Astrocyte of the cerebellum (primary cell): ENCODE measurements at places on chromosomes 13 and 19.

DNA sequence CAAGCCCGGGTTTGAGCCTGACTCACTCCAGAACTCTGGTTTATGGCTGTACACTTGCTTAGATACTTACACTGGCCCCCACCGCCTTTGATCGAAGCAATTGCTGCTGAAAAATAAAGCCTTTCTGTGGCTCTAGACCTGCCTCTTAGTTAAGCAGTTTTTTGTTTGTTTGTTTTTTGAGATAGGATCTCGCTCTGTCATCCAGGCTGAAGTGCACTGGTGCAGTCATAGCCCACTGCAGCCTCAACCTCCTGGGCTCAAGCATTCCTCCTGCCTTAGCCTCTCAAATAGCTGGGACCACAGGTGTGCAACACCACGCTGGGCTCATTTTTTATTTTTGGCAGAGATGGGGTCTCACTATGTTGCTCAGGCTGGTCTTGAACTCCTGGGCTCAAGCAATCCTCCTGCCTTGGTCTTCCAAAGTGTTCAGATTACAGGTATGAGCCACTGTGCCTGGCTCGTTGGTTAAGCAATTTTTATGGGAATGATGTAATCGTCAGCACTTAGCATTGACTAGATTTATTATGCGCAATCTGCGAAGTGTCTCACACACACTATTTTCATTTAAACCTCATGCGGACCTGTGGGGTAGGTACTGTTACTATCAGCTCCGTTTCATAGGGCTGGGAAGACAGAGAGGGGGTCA, 22.2 kb downstream of the PPP2R1A start:
- DNase-seq = no peak

- DNase-seq = no peak
Observed at GRCh38 chr19:20423381-20424197, 142.0 kb downstream of the ZNF737 start.

GRCh38 chr19:8320564-8321066, 560 bp downstream of the NDUFA7 start:
- DNase-seq = no peak

- no peak for DNase-seq
Observed at GRCh38 chr13:101242720-101243119, 173.6 kb downstream of the NALCN start.

DNA sequence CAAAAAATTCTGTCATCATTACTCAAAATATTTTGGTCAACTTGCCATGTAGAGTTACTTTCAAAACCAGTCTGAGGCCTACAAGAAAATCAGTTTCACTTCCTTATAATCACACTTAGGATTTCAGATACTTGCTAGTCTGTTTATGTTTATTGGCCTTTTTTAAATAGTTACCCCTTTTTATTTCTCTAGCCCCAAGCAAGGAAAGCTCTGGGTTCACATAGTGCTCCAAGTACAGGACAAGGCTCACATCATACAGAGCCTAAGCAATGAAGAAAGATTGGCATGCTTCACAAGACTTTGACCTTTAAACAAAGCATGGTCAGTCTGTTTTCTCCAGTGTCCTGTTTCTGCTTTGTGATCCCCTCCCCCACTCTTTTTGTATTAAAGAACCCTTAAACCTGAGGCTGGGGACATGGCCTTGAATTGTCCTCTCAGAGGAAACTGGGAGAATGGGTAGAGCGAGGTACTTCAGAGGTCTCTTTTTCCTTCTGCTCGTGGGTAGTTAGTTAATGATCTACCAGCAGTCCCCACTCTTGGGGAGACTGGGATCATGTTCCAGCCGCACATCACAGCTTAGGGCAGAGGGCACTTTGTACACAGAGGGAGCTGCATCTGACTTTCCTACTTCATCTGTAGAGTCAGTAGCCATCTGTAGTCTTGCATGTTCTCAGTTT, 30.7 kb downstream of the CEACAM1 start:
- no peak for DNase-seq

- DNase-seq = no peak
Observed at GRCh38 chr19:30111021-30111855, 169.2 kb downstream of the URI1 start.

DNA sequence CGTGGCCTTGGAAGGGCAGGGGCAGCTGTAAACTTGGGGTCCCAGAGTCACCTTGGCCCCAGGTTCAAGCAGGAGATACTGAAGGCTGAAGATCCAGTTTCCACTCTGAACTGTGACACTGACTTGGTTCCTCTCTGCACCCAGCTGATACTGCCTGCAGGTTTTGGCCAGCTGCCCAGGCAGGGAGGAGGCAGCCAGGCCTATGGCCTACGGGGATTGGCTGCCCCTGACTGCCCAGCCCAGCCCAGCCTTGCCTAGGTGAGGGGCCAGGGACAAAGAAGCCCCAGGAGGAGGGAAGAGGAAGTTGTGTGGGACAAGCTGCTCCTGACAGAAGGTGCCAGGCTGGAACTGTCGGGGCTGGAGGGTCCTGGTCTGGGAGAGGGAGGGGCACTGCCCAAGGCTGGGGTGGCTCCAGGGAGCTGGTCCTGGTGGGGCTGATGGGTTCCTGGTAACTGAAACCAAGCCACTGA, 51.7 kb upstream of the CYP4F8 start:
- DNase-seq = no peak

GRCh38 chr19:33152176-33152575, 20.3 kb downstream of the WDR88 start:
- no peak for DNase-seq

- DNase-seq = no peak
Observed at GRCh38 chr19:38044267-38045111, 137.5 kb downstream of the SIPA1L3 start.

DNA sequence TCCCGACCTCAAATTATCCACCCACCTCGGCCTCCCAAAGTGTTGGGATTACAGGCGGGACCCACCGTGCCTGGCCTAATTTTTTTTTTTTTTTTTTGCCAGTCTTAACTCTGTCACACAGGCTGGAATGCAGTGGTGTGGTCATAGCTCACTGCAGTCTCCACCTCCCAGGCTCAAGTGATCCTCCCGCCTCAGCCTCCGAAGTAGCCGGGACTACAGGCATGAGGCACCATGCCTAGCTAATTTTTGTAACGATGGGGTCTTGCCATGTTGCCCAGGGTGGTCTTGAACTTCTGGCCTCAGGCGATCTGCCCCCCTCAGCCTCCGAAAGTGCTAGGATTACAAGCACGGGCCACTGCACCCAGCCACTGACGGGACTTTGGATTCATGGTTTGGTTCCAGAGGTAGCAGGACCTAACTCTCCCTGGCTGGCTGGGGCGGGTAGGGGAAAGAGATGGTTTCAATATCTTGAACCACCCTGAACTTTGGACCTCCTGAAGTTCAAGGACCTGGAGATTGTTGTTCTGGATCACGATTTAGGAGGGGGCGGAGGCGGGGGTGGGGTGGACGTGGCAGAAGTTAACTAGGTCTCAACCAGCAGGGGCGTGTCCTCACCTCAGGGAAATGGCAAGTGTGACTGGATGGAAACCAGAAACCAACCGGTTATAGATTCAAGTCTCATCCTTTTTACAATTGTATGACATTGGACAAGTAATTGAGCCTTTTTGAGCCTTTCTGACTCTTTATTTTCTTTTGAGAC, 40.8 kb downstream of the IER2 start:
- DNase-seq = no peak

DNA sequence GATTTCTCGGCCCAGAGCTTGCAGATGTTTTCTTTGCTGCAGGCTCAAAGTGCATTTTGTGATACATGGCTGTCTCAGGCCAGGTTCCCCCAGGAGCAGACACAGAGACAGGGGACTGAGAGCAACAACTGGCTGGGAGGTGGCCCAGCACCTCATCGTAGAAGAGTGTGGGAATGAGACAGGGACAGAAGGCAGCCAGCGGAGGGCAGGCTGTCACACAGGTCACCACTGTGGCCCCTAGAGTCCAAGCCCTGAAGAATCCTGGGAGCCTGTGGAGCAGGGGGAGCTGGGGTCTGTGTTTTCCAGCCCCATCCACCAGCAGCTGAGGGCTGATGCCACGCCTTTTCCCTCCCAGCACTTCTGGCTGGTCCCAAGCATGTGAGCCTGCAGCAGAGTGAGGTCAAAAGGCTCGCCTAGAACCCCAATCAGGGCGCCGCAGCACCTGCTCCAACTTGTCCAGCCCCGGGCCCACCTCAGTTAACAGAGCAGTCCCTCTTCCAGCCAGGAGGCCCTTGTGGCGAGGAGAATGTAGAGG, 723.8 kb downstream of the UQCRFS1 start:
- no peak for DNase-seq

- no peak for DNase-seq
Observed at GRCh38 chr19:49004133-49004532, 10.4 kb downstream of the RUVBL2 start.

DNA sequence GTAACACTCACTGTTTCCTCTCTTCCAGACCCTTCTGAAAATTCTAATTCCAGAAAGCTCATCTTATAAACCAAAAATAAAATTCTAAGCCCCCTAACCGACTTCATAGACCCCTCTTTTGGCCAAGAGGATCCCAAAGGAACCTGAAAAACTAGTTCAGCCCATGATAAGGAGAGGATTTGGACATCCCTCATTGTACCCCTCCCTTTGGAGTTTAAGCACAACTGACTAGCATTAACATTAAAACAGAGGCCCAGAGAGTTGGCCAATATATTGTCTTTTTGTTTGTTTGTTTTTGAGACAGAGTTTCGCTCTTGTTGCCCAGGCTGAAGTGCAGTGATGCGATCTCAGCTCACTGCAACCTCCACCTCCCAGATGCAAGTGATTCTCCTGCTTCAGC, 34.2 kb upstream of the MUC16 start:
- DNase-seq = no peak

DNA sequence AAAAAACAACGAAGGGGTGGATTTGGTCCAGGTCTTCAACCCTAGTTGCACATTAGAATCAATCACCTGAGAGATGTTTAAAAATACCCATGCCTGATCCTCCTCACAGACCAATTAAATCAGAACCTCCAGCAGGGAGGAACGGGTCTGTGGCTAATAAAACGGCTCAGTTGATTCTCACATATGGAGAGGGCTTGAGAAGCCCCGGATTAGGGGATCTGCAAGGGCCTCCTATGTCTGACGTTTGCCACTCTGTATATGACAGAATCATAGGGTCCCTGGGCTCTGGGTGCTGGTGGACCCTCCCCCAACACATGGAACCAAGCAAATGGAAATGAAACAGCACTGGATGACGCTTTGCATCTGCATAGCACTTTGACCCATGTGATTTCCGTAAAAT, 36.7 kb upstream of the C13orf42 start:
- DNase-seq = no peak

- no peak for DNase-seq
Observed at GRCh38 chr13:101552286-101552685, 99.8 kb downstream of the ITGBL1 start.

GRCh38 chr13:58318495-58319167, 687.1 kb downstream of the PCDH17 start:
- no peak for DNase-seq

GRCh38 chr13:97936036-97936435, 17.4 kb upstream of the IPO5 start:
- no peak for DNase-seq

- no peak for DNase-seq
Observed at GRCh38 chr13:25371875-25372283, at the start of gene ATP8A2. Gene ATP8A2 (plus strand): TSS chr13:25371974. CDS start chr13:25372213, 239 bp downstream.

- DNase-seq = no peak
Observed at GRCh38 chr13:67934617-67935330, 704.6 kb upstream of the PCDH9 start.

- no peak for DNase-seq
Observed at GRCh38 chr19:2060884-2061494, 9.9 kb upstream of the MKNK2 start.

DNA sequence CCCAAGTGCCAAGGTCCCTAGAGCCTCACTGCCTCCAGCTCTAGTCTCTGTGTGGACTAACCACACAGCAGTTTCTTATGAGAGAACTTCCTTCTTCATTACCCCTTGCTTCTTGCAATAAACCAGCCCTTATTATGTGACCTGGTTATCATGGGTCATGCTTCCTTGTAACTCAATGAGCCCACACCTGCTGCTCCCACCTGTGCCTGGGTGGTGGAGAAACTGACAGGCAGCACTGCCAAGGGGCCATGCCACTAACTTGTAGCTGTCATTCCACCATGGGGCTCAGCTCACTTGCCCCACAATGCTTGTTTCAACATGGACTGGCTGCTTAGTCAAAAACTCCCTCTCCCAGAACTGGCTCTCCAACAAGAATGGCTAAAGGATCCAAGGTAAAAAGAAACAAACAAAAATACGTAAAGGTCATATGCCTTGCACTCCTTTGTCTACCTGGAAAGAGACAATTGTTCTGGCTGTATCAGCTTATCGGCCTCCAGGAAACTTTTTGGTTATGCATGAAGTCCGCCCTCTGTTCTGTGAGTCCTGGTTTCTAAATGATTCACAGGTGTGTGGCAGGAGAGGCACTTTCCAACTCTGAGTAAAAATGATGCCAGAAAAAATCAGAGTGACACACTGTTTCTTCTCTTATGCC, 446.4 kb downstream of the COG6 start:
- no peak for DNase-seq
